ENCODE measurements at places on chromosomes 11 and 22.
A peak's percentile ranks its signal among the peaks of the same experiment; 100 is the strongest.

DNA sequence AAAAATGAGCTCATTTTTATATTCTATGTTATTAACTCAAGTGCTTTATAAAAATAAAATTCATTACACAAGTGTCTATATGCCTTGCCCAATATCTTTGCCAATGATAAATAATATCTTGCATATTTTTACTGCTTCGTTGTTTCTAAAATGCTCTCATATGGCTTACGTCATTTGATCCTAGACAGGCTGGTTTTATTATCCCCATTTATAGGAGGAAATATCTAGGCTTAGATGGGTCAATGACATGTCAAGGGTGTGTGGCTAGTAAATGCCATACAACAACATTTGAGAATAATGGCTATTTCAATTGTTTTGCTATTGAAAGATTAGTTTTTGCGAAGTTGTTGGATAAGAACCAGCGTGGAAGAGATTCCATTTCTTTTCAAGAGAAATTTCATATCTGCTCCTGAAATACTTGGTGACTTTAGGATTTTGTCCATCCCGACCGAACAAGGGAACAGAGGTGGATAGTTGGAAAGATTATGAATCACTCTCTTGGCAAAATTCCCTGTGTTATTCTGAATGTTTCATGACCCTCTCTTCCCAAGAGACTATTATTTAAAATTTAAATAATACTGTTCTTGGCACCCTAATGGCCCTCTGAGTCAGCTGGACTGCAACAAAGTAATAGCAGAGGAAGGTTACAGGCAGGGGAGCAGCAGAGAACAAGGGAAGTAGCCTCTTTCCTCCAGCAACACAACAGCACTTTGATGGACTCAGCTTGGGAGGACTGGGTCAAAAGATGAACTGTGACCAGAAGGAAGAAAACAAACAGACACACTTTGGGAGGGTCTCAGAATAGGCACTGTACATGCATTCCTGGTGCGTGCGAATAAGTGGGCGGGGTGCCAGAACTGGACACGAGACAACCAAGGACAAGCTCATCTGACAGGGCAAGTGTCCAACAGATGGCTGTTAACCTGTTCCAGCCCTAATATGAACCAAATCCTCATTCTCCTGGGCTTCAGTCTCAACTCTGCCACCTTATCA, 94.5 kb downstream of the ME3 start:
- no peak for DNase-seq

DNA sequence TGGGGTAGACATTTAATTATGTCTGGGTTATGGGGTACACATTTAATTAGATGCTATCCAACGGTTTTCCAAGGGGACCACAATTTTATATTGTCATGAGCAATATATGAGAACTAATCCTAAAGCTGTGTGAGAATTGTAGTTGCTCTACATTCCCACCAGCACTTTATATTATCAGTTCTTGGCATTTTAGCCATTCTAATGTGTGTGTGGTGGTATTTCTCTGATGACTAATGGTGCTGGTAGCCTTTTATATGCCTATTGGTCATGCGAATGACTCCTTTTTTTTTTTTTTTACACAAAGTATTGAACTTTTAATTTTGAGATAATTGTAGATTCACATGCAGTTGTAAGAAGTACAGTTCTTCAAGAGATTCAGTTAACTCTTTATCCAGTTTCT, 26.2 kb downstream of the TMEM135 start:
- no peak for DNase-seq

DNA sequence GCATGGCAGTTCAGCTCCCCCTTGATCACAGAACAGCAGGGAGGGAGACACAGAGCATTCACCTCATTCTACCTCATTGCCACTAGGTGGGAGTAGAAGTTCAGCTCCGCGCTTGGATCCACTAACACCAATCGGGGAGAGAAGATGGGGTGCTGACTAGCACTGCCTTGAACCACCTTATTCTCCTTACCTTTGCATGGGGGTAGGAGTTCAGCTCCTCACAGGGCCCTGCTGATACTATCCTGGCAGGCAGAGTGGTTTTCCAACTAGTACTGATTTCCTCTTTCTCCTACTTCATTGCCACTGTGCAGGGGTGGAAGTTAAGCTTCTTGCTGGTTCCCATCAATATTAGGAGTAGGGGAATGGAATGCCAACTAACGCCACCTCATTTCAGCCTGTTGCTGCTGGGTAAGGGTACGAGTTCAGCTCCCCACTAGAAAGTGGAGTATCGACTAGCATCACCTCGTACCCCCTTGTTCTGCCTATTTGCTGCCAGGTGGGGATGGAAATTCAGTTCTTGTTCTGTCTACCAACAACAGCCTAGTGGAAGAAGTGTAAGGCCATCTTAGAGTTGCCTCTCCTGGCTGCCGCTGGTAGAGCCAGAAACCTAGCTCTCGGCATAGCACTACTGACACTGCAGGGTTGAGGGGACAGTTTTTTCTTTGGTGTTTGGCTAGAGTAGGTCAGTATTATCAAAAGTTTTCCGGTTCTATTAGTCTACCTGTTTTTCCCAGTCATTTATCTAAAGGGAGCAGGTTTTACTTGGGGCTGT, 550.9 kb upstream of the CCDC90B start:
- no peak for DNase-seq

- no peak for DNase-seq
These were observed 268.9 kb downstream of the LRRC4C start for GRCh38 chr11:41190437-41191082.

GRCh38 chr11:44955015-44955738, 4.5 kb upstream of the TP53I11 start:
- no peak for DNase-seq

- no peak for DNase-seq
These were observed 12.4 kb upstream of the TIMP3 start for GRCh38 chr22:32788904-32789624.

DNA sequence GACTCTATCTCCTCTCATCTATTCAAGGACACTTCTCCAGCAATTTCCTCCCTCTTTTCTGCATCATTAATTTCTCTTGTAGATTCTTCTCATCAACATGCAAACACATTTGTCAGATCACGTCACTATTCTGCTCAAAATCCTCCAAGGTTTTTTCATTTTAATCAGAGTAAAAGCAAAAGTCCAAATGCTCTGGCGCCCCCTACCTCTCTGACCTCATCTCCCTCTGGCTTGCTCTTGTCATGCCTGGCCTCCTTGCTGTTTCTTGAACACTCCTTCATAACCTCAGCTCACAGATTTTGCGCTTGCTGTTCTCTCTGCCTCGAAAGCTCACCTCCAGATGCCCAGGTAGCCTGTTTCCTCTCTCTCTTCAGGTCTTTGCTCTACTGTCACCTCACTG, 22.4 kb downstream of the RTCB start:
- no peak for DNase-seq

GRCh38 chr11:46601129-46601528, 7.3 kb upstream of the AMBRA1 start:
- DNase-seq: no peak

DNA sequence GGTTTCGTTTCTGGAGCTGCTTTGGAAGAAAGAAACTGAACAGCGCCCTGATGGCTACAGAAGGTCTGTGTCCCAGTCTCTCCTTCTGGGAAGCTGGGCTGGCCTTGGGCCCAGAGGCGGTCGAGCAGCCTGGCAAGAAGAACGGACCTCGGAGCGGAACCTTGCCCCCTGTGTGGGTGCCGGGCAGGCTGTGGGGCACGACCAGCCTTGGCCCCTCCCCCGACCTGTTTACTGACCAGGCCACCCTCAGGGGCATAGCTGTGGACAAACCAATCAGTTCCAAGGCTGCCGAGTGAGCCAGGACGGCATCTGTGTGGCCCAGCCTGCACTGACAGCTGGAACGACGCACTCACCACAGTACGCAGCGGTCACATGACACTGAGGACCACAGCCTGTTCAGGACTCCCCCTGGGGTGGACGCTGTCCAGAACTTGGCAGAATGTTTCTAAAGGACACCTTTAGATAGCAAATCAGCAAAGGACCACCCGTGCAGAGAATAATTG, 7.2 kb downstream of the PIM3 start:
- DNase-seq: no peak

DNA sequence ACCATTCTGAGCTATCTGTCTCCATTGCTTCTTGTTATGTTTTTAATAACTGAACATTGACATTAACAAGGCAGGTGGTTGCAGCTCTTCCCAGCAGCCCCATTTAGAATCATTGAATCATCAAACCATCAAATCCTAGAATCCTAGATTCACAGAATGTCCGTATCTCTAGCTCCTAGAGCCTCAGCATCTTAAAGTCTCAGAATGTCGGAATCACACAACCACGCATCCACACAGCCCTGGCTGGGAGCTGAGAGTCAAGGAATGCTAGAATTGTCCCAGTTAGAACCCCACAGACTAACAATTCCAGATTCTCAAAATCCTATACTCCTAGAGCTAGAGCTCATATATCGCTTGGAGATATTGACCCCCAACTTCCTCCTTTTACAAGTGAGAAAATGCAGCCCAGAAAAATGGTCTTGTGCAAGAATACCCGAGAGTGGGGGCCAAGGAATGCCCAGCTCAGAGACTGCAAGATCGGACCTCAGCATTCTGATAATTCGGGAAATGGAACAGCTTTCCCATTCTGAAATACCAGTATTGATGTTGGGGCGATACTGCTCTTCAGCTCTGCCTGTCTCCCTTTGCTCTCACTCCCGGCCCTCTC, 38.8 kb downstream of the PDE2A start:
- no peak for DNase-seq

DNA sequence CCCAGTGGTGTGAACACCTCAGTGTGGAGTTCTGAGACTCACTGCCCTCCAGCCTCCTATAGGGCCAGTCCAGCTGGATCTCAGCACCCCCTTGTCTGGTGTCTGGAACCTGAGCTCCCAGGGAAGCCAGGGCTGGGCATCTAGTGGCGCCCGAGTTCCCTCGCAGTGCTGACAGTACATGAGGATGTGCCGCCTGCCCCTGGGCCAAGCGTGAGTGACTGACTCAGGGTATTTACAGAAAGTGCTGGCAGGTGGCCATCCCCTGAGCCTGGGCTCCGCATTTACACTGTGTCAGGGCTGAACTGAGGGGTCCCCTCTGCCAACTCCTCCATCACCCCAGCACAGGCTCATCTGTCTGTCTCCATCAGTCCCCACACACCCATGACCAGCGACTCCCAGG, 185.3 kb downstream of the BRD1 start:
- DNase-seq: no peak

DNA sequence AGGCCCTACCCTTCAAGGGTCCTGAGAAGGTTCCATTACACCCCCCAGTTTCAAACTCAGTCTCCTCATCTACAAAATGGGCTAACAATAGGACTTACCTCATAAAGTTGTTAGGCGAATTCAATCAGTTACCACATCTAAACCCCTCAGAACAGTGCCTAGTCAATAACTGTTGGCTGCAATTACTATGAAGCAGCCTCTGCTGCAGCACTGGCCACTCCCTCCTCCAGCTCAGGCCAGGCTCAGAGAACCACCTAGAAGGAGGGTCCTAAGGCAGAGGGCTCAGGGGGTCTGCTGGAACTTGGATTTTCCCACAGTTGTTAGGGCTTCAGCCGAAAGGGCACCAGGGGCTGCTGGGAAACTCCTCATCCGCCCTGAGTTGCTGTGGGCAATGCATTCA, 4.7 kb downstream of the FADS3 start:
- no peak for DNase-seq

- no peak for DNase-seq
These were observed 36.4 kb upstream of the RASL10A start for GRCh38 chr22:29351891-29352290.

GRCh38 chr22:31218565-31219262, 6.6 kb downstream of the LIMK2 start:
- no peak for DNase-seq

GRCh38 chr22:24437741-24438328, 10.4 kb downstream of the ADORA2A start:
- DNase-seq: no peak

- no peak for DNase-seq
These were observed 1281.0 kb downstream of the LRRC4C start for GRCh38 chr11:40178470-40178869.

- DNase-seq: no peak
These were observed 53.6 kb downstream of the OSBPL5 start for GRCh38 chr11:3111466-3111865.

DNA sequence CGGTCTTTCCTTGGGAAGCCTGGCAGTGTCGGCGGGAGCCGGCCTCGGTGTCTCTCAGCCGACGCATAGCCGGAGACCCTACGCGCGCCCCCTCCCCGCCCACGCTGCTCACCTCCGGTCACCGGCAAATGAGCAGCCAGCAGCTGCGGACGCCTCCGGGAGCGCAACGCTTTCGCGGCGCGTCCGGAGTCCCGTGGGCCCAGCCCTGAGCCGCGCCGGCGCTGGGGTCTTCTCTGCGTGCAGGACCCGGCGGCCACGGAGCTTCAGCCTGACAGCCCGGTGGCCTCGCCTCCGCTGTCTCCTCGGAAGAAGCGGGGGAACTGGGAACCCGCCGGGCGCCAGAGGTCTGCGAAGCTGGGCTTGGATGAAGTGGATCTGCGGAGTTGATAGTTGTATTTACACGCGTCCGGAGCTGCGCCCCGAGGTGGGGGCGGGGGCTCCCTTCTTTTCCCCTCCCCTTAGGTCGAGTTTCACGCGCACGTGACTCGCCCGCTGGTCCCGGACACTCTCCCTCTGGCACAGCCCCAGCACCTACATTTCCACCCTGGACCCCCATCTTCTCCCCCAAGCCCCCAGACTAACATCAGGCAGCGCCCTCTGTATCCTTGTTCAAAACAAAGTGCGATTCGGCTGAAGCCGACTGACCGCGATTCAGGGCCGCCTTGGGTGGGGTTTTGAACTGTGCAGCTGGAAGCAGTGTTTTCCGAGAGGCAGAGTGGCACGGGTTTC, at the start of gene SLC43A1:
Gene SLC43A1 (minus strand): TSS at position 371 of the 729 bp plus-strand sequence. CDS start 1,591 bp downstream, outside the sequence.
- peak; percentile 41 for DNase-seq

- no peak for DNase-seq
These were observed 63.5 kb upstream of the FDX1 start for GRCh38 chr11:110366291-110366690.

All from activated T-cell treated with anti-CD3 and anti-CD28 coated beads for 48 hours (primary cell).